ENCODE measurements at places on chromosomes 5 and 9. TPM values are rescaled to one million over a fixed set of nuclear protein-coding genes. Genes with fewer than 3 reads are reported as not detected.

- DNase-seq = no peak
These were observed 360.7 kb upstream of the CDH10 start for GRCh38 chr5:25005431-25005830.

Gene TMEM252
- not detected for total RNA-seq

Gene WWC1
- not detected for total RNA-seq

- DNase-seq = no peak
These were observed 416.6 kb upstream of the CLINT1 start for GRCh38 chr5:158275511-158275910.

Gene GABBR2
- total RNA-seq = not detected

DNA sequence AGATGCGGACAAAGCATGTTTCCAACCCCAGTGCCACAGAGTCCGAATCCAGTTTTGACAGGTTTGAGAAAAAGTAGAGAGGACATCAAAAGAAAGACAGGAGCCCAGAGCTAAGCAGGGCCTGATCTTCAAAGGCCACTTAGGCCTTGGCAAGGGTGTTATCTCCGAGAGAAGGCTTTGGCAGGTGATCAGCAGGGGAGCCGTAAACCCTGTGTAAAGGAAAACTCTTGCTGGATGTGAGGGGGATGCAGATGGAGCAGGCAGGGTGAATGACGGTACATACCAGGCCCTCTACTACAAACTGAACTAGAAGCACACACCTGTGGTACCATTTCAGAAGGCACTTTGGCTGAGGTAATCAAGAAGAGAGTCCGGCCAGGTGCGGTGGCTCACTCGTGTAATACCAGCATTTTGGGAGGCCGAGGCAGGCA is 1.4 kb upstream of the HNRNPH1 start:
- DNase-seq = no peak

Gene RGMB
- 3.9 TPM for total RNA-seq

Gene MPDZ
- not detected for total RNA-seq

DNA sequence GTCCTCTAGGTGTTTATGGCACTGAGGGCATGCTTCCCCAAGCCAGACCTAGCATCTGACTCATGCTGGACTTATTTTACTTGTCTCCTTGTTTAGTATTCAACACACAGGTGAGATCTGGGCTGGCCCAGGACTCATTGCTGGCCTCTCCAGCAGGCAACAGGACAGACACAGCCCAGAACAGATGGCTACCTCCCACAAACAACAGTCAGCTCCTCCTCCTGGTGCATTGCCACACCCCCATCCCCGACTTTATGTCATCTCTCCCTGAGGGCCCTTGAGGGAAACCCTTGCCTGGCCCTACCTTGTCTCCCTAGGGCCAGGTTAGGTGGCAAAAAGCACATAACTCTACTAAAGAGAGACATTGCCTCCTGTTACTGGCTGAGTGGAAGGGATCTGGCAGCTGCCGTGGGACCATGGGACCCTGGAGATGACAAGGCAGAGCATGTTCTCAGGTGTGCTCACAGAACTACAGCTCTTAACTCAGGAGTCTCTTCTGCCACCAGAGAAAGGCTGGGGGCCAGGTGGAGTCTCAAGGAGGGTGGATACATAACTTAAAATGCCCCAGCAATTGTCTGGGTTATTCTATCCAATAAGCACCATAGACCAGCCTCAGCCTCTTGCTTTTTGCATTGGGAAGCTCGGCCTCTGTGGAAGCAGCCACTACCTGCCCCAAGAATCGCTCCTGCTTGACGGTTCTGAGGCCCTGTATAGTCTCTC is 2.3 kb downstream of the ACSL6 start:
- DNase-seq = no peak

- DNase-seq = no peak
These were observed 117.0 kb upstream of the GNA14 start for GRCh38 chr9:77764894-77765780.

DNA sequence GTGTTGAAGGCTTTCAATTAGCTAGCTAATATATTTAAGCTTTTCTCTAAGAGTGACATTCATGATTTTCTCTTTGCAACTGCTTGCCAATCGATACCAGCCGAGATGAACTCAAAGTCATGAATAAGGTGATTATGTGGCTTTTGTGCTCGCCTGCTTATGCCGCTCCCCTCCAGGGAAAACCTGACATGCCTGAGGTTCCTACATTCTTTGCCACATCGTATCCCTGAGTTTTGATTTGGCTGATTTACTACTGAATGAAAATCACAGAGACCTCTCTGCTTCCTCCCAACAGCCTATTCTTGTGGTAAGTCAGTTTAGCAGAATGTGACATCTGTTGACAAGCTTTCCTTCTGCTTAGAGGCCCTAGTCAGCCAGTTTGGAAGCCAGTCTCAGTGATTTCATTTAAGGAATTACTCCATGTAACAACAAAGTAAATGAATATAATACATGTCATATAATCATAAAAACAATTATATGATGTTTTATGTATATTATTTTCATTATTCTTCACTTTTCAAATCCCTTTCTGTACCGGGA is 513.4 kb downstream of the CSNK1G3 start:
- no peak for DNase-seq

Gene FOXI1
- total RNA-seq = not detected
